Spinal cord (tissue), 10 donors: ENCODE measurements at places on chromosomes 16 and 17. TPM values are rescaled to one million over a fixed set of nuclear protein-coding genes. Genes with fewer than 3 reads are reported as not detected.

SLX1A gene
- total RNA-seq = 4.5 TPM

KRT12 gene
- not detected for total RNA-seq

MYCBPAP gene
- 1.1 TPM for total RNA-seq

SCGB1C2 gene
- not detected for total RNA-seq

GPR179 gene
- 3.2 TPM for total RNA-seq

SKAP1 gene
- 17.0 TPM for total RNA-seq

TLE7 gene
- not detected for total RNA-seq

TMEM100 gene
- 54.0 TPM for total RNA-seq

C1QTNF8 gene
- total RNA-seq = 0.20 TPM

PLA2G10 gene
- not detected for total RNA-seq

SPATA32 gene
- not detected for total RNA-seq

KRT32 gene
- not detected for total RNA-seq

EPN3 gene
- total RNA-seq = 0.39 TPM

GRB7 gene
- total RNA-seq = not detected

ITGB4 gene
- 46.5 TPM for total RNA-seq

DPEP2 gene
- 2.7 TPM for total RNA-seq

SHPK gene
- 9.6 TPM for total RNA-seq

MYH2 gene
- total RNA-seq = 0.06 TPM

BIRC5 gene
- total RNA-seq = 18.9 TPM

FGF11 gene
- total RNA-seq = 25.7 TPM

VPS9D1 gene
- total RNA-seq = 9.4 TPM

C16orf86 gene
- 2.8 TPM for total RNA-seq

CCL11 gene
- not detected for total RNA-seq

TM4SF5 gene
- total RNA-seq = not detected

CSNK2A2 gene
- 25.0 TPM for total RNA-seq

AOC2 gene
- 1.2 TPM for total RNA-seq

MT1G gene
- 1.7 TPM for total RNA-seq

KIF22 gene
- total RNA-seq = 30.2 TPM
